NCI-H2171 treated with DMSO at 0.1 percent for 48 hours (cell line): ENCODE measurements at places on chromosomes 7 and 10.

DNA sequence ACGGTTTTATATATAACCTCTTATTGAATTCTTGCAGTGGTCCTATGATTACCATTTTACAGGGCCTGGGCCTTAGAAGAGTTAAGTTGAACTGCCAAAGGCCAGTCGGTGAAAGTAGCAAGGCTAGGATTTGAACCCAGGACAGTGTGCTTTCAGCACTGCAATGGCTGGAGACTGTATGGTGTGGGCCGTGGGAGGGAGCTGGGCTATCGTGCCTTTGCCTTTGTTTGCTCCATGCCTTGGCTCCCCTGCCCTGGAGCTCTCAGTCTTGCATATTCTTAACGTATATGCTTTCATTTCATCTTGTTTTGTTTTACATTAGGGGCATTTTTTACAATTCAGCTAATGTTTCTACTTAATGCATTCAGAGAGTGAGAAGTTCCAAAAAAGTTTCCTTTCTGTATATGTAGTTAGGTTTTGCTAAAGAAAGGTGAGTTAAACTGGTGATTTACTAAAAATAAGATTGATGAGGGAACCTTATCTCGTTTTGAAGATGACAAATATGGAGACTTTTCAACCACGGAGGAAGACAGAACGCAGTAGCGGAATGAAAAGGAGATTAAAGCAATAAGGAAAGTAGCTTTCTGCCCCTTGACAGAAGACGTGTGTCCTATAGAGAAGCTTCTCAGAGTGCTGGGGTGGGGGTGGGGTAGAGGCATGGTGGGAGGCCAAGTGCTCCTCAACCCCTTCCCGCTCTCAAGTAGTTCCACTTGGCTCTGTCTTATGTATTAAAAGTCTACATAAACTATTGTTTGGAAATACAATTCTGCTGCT, 82.5 kb downstream of the RTKN2 start:
- no peak for DNase-seq

GRCh38 chr7:30028216-30028748, at the start of gene PLEKHA8:
Gene PLEKHA8 (plus strand): TSS chr7:30028412. CDS start chr7:30028763, 351 bp downstream.
- DNase-seq = peak; percentile 87

DNA sequence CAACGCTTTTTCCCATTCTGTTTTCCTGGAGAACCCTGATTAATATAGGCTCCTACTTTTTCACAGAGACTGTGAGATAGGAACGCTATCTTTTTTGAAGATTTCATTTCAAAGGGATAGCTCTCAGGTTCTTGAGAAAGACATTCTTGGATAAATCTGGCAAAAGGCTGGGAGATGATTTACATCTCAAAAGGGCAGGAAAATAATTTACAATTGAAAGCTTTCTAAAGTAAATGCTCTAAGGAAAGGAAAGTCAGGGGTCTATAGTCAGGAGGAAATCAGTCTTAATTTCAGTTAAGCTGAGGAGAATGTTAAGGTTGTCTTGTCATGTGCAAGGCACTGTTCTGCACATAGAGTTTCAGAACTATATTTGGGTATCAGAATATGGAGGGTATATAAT, 278.8 kb downstream of the KIF20B start:
- no peak for DNase-seq

GRCh38 chr7:31744294-31744874, 57.4 kb downstream of the PPP1R17 start:
- DNase-seq = peak; percentile 84

DNA sequence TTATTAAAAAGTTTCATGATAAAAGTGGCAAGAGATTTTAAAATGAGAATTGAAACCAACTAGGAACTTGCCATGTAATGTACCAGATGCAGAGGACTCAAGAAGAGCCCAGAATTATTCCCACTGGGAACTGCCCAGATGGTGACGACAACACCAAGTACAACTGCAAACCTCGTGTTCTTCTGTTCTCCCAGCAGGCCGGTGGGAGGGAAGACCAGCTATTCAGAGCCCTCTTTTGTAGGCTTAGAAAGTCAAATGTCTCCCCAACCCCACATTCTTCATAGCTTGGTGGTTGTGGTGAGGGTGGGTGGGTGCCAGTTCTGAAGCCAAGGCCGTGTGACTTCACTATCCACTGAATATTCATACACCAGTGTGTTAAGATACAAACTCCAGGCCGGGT, 54.3 kb upstream of the ITGB1 start:
- peak; percentile 65 for DNase-seq

GRCh38 chr10:79377557-79378382, 30.5 kb downstream of the PPIF start:
- DNase-seq = no peak
